ENCODE measurements at places on chromosomes 4 and X. TPM values are rescaled to one million over a fixed set of nuclear protein-coding genes. Genes with fewer than 3 reads are reported as not detected.

Gene AFM
- polyA plus RNA-seq, result not detected

Gene ZXDA
- polyA plus RNA-seq, result 0.47 TPM

Gene RASL11B
- polyA plus RNA-seq, result 2.0 TPM

Gene TRIM60
- not detected for polyA plus RNA-seq

Gene ARMCX6
- 32.3 TPM for polyA plus RNA-seq

DNA sequence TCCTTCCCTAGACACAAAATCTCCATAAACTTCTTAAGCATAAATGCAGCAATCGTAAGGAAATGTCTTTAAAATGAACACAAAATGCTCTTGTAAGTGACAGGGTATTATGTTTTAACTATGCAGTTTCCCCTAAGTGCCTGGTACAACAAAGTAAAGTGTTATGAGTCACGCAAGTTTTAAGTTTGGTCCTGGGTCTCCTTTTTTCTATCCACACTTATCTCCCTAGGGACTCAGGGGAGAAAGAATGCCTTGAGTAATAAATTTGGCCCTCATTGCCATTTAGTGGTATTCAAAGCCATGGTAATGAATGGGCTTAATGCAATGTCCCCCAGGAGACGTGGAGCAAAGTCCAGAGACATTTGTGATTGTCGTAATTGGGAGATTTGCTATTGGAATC lies 149.1 kb downstream of the MAGEB17 start:
- DNase-seq, result no peak

GRCh38 chr4:38114386-38115150 lies 154.4 kb downstream of the PTTG2 start:
- DNase-seq, result no peak

- peak; percentile 16 for DNase-seq
Measured at GRCh38 chrX:109281483-109282275, 200.2 kb downstream of the GUCY2F start.

DNA sequence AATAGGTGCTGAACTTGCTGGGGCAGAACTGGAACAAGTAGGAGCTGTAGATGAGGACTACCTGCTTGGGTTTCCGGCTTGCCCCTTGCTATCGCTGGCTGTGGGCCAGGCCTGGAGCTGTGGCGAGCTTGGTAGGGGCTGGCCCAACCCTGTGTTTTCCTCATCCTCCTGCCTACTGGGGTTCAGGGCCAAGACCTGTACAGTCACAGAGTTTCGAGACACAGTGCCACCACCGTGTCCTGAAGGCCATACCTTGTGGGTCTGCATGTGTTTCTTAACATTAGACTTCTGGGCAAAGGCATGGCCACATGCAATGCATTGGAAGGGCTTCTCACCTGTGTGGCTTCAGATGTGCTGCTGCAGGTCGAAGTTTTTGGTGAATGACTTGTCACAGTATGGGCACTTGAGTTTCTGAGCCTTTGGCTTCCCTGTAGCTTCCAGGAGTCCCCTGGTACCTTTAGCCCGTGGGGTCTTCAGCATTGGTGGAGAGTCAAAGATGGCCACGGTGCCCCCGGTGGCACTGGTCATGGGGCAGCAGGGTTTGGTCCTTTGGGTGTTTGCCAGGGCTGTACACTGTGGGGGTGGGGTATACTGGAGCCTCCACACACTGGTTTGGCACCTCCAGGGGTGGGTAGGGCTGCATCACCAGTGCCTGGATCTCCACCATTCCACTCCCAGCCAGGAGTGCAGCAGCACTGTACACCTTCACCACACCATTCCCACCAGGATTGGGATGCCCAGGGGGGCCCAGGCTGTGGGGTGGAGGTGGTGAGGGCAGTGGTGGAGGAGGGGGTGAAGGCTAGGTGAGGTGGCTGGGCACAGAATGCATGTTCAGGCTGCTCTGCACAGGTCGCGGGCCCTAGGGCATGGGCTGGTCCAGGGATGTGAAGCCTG lies 52.1 kb downstream of the CFAP299 start:
- no peak for DNase-seq

DNA sequence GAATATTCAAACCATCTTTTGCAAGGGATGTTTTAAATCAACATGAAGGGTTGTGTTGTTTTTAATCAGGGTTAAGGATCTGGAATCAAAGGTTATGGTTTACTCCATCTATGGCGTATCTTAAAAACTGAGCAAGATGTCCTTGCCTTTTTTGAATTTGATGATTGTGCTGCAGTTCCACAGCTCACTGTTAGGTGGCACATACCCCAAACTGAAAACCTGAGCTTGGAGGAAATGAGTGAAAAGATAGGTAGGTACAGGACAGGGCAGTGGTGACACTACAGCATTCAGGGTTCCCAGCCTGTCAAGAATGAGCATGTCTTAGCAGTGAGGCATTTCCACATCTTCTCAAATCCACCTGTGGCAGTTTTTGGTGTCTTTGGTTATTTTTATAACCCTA lies 13.1 kb upstream of the EOLA1 start:
- no peak for DNase-seq

- DNase-seq, result peak; percentile 25
Measured at GRCh38 chr4:40874331-40874730, 124.6 kb downstream of the NSUN7 start.

GRCh38 chr4:165319030-165319429 lies 8.4 kb upstream of the MSMO1 start:
- DNase-seq, result no peak

GRCh38 chr4:98469771-98470170 lies 188.6 kb downstream of the TSPAN5 start:
- no peak for DNase-seq

Data from lung (tissue), 17 donors.